Aorta (tissue), 5 donors: ENCODE measurements at places on chromosomes 11 and 22.

GRCh38 chr11:2437516-2437915, 6.8 kb downstream of the TRPM5 start:
- peak; percentile 38 for DNase-seq

- no peak for DNase-seq
These were observed 52.1 kb upstream of the RASD2 start for GRCh38 chr22:35488513-35488912.

DNA sequence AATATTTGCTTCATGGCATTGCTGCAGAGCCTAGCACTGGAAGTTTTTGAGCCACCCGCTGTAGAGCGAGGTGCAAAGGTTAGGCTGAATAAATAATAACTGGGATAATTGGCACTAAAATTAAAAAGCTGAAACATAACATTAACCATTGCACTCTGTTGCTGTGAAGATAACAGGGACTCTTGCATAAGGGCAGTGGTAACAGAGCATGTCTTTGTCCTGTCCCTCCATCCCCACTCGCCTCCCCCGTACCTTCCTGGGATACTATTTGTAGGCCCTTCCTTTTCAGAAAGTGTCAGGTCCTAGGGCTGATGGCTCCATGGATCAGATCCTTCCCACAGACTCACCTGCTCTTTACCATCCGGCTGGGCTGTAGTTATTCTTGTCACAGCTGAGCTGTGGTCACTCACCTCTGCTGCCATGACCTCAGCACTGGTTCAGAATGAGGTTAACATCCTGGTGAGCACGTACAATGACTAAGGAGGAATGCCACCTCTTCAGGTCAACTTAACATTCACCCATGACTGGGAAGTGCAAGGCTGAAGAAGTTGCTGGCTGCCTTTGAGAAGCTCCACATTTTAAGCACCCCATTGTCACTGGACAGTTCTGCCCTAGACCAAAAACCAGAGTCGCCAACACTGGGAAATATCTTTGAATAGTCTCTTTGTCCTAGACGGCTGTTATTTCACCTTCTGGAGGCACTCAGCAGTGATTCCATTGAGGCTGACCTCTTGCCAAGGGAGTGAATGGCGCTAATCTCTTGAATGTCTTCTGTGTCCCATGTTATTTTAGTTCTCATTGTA, 103.2 kb upstream of the KIRREL3 start:
- no peak for DNase-seq

- no peak for DNase-seq
These were observed 25.8 kb upstream of the SERPIND1 start for GRCh38 chr22:20748082-20748481.

- no peak for DNase-seq
These were observed 166.7 kb upstream of the FAT3 start for GRCh38 chr11:92057849-92058442.
